ENCODE measurements at places on chromosomes 12 and 14. TPM values are rescaled to one million over a fixed set of nuclear protein-coding genes. Genes with fewer than 3 reads are reported as not detected.

GRCh38 chr12:40314927-40315326 lies 90.1 kb downstream of the LRRK2 start:
- DNase-seq: no peak

The PRB2 gene
- total RNA-seq: not detected

DNA sequence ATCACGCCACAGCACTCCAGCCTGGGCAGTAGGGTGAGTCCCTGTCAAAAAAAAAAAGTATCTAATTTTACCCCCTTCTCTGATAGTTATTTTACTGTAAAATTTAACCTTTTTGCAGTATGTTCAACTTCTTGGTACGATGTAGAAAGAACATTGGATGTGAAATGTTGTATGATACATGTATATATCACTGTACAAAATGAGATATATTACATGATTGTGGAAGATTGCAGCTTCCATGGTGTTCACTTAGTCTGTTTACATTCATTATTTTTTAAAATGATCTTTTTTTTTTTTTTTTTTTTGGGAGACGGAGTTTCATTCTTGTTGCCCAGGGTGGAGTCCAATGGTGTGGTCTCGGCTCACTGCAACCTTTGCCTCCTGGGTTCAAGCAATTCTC lies 9.0 kb downstream of the SP1 start:
- peak; percentile 9 for DNase-seq

The KITLG gene
- total RNA-seq: 2.6 TPM

The DLST gene
- total RNA-seq: 70.9 TPM

DNA sequence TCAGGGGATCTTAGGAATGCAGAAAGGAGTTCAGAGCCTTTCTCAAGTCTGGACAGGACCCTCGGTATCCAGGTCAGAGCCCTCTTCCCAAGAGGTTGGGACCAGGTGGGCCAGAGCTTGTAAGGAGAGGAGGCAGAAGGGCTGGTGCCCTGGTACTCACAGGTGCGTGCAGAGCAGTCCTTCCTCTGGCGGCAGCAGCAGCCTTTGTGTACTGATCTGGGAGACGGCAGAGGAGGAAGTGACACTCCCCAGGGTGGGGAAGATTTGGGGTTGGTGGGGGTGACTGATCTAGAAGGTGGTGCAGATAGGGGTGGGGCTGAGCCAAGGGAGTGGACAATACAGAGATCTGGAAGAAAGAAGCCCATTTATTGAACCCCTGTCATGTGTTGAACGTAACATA lies at the start of gene ITGB7:
TSS of gene ITGB7 (minus strand) at position 210 of the 400 bp plus-strand sequence. CDS start 6,808 bp downstream, outside the sequence.
- DNase-seq: peak; percentile 90

- no peak for DNase-seq
These were observed 142.5 kb upstream of the LMNTD1 start for GRCh38 chr12:25695574-25695973.

The DPY19L2 gene
- total RNA-seq: 4.2 TPM

GRCh38 chr12:42099433-42099832 lies 45.2 kb downstream of the GXYLT1 start:
- DNase-seq: no peak

DNA sequence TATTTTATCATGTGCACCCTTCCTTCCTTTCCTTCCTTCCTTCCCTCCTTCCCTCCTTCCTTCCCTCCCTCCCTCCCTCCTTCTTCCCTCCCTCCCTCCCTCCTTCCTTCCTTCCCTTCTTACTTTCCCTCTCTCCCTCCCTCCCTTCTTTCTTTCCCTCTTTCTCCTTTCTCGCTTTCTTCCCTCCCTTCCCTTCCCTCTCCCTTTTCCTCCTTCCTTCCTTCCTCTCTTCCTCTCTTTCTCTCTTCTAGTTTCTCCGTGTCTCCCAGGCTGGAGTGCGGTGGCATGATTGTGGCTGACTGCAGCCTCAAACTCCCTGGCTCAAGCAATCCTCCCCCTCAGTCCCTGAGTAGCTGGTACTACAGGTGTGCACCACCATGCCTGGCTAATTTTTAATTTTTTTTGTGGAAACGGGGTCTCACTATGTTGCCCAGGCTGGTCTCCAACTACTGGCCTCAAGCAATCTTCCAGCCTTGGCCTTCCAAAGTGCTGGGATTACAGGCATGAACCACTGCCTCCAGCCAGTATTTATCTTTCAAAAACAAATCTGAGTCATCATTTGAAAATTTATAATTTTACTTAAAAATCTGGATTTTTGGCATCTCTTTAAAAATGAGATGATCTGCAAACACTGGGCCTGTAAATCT lies 7.8 kb downstream of the C1RL start:
- DNase-seq: no peak

- DNase-seq: no peak
These were observed 161.8 kb downstream of the TTC8 start for GRCh38 chr14:88986146-88986841.

GRCh38 chr12:125310461-125310860 lies 245.2 kb downstream of the AACS start:
- no peak for DNase-seq

DNA sequence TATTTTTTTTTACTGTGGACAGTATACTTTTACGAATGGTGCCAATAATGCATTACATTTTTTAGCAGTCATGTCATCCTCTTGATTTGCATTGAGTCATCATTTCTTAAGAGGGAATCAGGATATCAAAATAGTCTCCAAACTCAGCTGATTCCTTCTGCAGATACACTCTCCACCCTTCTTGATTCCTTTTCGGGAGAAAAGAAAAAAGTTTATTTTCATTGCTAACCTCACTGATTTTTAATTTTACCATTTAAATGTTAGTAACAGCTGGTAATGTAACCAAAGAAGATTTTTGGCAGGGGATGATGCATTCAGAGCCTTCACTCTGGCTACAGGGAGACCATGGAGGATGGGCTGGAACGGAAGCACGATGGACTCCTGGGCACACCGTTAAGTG lies 47.5 kb downstream of the MRPL42 start:
- DNase-seq: no peak
